Smooth muscle cell of the coronary artery (primary cell): ENCODE measurements at places on chromosomes 2 and 18. TPM values are rescaled to one million over a fixed set of nuclear protein-coding genes. Genes with fewer than 3 reads are reported as not detected.

The ALLC gene
- not detected in 2 replicates for total RNA-seq

The NRP2 gene
- 6.2 and 33.8 TPM in 2 replicates for total RNA-seq

The RAD51AP2 gene
- total RNA-seq, result under 0.01 TPM in 1 of 2 replicates, not detected in the other

The OTOS gene
- total RNA-seq, result 0.23 TPM in 1 of 2 replicates, not detected in the other

The VWA3B gene
- total RNA-seq, result not detected in 2 replicates

The C2orf80 gene
- total RNA-seq, result not detected in 2 replicates

The KHK gene
- 0.53 and 1.9 TPM in 2 replicates for total RNA-seq

The ANKRD30BL gene
- not detected in 2 replicates for total RNA-seq

The PLB1 gene
- total RNA-seq, result 0.23 and 0.30 TPM in 2 replicates

The SCN2A gene
- 0.68 and 1.8 TPM in 2 replicates for total RNA-seq

The PROKR1 gene
- total RNA-seq, result not detected in 2 replicates

The ARHGAP15 gene
- not detected in 2 replicates for total RNA-seq

The PKDCC gene
- 28.9 and 147 TPM in 2 replicates for total RNA-seq

The RIF1 gene
- 16.1 and 22.7 TPM in 2 replicates for total RNA-seq

The BCL2L11 gene
- 0.53 and 2.0 TPM in 2 replicates for total RNA-seq

The ZNF638 gene
- total RNA-seq, result 81.9 and 118 TPM in 2 replicates

The SH3RF3 gene
- 2.0 and 3.4 TPM in 2 replicates for total RNA-seq

The YPEL5 gene
- 92.4 and 219 TPM in 2 replicates for total RNA-seq

The DYSF gene
- 2.5 and 19.2 TPM in 2 replicates for total RNA-seq

The SERPINB10 gene
- total RNA-seq, result not detected in 2 replicates

The CYS1 gene
- 0.45 and 1.6 TPM in 2 replicates for total RNA-seq

The SPDYA gene
- 0.12 and 0.53 TPM in 2 replicates for total RNA-seq

The SCYGR4 gene
- under 0.01 TPM in 1 of 2 replicates, not detected in the other for total RNA-seq
